ENCODE measurements at places on chromosomes 1 and 21.
A peak's percentile ranks its signal among the peaks of the same experiment; 100 is the strongest.

DNA sequence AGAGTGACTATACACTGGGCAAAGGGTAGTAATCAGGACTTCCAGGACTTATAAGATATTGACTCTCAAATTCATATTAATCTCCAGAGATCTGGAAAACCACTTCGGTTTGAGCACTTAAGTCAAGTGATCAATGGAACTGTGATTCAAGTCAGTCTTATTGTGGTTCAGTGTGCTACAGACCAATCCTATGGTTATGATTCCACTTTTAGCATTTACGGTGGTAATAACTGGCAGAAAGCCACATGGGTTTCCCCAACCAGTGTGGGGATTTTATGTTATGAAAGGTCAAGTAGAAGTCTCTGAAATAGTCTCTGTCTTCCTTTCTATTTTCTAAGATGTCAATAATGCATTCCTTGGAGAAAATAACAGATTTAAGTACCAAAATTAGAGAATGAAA is 151.3 kb upstream of the NEGR1 start:
- no peak for DNase-seq

DNA sequence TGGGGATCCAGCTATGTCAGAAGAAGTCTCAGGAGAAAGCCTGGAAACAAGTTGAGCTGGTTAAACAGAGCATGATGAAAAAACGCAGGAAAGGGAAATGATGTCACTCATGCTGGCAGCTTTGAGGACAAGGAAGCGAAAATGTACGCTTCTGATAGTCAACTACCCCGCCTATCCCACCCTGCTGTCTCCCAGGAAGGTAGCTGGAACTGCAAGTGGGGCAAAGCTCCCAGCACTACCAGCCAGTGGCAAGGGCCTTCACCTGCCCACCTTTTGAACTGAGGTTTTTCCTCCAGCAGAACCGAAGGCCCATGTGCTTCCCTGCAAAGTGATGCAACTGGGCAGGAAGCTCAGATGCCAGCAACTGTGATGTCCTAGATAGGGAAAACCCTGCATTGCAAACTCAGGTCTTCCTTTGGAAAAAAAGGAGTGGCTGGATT is 6.3 kb upstream of the IL20 start:
- DNase-seq: no peak

- DNase-seq: no peak
These were observed 31.1 kb upstream of the SRP9 start for GRCh38 chr1:225746361-225747179.

- no peak for DNase-seq
These were observed 7.8 kb downstream of the VASH2 start for GRCh38 chr1:212958175-212958574.

- no peak for DNase-seq
These were observed 7.2 kb downstream of the XCL1 start for GRCh38 chr1:168583571-168583970.

DNA sequence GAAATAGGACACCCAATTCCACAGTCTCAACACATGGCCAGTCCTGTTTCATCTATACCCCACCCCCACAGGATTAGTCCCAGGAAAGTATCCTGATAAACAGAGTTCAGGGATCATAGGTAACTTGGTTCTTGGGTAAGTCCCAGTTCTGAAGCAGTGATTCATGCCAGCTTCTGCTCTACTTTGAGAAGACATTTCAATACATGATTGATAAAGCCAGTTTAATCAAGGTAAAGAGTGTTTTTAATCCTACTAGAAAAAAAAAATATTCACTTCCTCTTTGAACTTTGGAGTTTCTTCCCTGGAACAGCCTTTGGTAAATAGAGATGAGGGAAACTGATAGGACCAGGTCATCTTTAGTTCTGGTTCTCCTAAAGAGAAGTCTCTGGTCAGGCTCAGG is 142.4 kb downstream of the TLR5 start:
- DNase-seq: no peak

DNA sequence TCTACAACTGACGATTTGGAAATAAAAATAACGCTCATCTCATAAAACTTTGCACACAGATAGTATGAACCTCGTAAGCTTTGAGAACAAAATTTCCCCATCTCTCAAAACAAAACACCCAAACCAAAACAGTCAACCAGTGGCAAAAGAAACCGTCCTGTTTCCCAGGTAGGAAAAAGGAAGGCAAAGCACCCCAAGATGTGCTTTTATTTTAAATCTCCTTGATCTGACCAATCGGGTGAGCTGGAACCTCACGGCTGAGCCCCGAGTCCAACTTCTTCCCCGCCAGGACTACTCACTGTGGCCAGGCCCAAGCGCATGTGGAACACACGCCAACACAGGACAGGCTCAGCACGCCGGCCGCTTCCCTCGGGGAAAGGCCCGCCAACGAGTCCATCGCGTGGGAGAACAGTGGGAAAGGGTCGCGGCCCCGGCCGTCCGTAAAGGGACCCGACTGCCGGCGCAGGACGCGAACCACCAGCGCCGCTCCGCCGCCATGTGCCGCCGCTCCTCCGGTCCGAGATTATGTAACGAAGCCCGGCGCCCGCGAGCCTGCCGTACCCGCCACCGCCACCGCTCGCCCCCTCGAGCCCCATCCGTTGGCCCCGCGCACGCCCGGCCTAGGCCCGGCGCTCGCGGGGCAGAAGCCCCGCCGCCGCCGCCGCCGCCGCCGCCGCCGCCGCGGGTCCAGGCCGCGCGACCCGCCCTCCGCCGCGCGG is 759 bp downstream of the AHCTF1 start:
- DNase-seq: peak; percentile 29

DNA sequence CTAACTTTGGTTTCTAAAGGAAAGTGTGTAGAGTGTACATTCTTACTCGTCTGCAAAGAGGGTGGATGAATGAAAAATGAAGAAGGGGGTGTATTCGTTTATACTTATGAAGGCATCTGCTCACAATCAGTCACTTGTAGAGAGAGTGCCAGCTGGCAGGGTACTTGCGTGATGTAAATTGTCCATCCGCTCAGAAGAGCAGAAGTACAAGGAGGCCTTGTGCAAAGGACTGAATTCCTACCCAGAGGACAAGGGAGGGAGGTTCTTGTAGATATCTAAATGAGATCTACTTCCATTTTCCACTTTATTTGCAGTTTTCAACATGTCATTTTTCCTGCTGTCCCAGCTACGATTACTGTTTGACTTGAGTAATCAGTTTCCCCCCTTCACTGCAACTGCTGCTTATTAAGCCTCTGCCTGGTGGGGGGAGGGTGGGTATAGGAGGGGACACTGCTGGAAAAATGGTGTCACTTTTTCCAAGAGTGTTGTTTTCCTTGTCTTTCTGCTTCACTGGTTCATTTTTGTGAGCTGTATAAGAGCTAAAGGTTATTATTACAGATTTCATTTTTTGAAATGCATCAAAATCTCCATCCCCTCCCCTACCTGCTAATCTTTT is 67.3 kb downstream of the LAMC1 start:
- no peak for DNase-seq

GRCh38 chr21:38626306-38626705 is 128.0 kb upstream of the ERG start:
- no peak for DNase-seq

GRCh38 chr1:145886390-145886789 is 724 bp upstream of the ANKRD35 start:
- DNase-seq: no peak

Data from NCI-H1105 treated with DMSO at 0.1 percent for 48 hours (cell line).